ENCODE measurements at places on chromosomes 11 and 22. TPM values are rescaled to one million over a fixed set of nuclear protein-coding genes. Genes with fewer than 3 reads are reported as not detected.

Gene SSTR3
- 0.61 TPM for polyA plus RNA-seq

Gene SERHL2
- 1.1 TPM for polyA plus RNA-seq

Gene ANKK1
- polyA plus RNA-seq = 0.38 TPM

GRCh38 chr11:13221722-13222121, 55.9 kb upstream of the BMAL1 start:
- H3K4me3 ChIP-seq = no peak overlapping the region
- no peak for DNase-seq
- no peak overlapping the region for H3K27ac ChIP-seq
- H3K27me3 ChIP-seq = no peaks in the 10 kb centered on the region
- H3K4me1 ChIP-seq = no peaks in the 10 kb centered on the region
